ENCODE measurements at places on chromosomes 5 and 9.
A peak's percentile ranks its signal among the peaks of the same experiment; 100 is the strongest.

GRCh38 chr9:128887914-128888350 is 6.0 kb downstream of the LRRC8A start:
- DNase-seq: no peak

DNA sequence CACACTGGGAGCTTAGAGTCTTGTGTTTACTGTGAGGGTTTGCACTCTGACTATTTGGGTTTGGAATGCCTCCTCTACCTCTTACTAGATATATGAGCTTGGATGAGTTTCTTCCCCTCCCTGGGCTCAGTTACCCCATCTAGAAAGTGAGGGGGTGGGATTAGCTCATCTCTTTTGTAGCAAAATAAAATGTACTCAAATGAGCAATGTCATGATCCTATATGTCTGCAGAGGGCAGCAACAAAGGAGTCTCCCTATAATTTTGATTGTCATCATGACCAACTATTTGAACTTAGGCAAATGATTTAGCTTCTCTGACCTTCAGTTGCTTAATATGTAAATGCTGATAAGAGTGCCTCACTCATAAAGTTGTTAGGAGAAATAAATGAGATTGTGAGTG is 109.0 kb downstream of the DPYSL3 start:
- DNase-seq: no peak

DNA sequence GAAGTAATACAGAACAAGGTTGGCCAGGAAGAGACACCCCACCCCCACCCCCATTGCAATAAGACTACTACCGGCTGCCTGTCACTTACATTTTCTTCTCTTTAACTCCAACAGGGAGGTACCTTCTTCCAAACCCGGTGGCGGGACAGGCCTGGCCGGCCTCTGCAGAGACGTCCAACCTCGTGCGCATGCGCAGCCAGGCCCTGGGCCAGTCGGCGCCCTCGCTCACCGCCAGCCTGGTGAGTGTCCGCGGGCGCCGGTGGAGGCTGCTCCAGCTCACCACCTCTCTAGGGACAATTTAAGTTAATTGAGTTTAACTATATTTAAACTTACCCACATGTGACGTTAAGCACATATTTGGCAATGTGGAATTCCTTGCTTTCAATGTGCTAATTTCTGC is 192.4 kb downstream of the MAST4 start:
- DNase-seq: no peak

DNA sequence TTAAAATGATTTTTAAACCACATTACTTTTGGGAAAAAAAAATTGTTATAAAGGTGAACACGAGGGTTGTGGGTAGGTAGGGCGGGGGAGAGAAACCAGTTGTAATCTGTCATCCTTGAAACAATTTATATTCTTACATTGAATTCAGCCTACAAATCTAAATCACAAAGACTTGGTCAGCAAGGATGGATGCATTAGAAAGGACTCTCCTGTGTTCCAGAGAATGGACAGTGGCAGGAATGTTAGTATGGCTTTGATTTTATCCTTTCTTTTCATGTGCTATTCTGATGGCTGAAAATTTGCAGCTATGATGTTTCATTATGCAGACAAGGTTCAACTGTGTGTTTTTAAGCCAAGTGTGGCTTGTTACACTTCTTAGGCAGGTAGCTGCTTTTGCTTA is 234.7 kb downstream of the SLF1 start:
- DNase-seq: no peak

- DNase-seq: no peak
These were observed 32.8 kb upstream of the MED10 start for GRCh38 chr5:6411141-6411540.

DNA sequence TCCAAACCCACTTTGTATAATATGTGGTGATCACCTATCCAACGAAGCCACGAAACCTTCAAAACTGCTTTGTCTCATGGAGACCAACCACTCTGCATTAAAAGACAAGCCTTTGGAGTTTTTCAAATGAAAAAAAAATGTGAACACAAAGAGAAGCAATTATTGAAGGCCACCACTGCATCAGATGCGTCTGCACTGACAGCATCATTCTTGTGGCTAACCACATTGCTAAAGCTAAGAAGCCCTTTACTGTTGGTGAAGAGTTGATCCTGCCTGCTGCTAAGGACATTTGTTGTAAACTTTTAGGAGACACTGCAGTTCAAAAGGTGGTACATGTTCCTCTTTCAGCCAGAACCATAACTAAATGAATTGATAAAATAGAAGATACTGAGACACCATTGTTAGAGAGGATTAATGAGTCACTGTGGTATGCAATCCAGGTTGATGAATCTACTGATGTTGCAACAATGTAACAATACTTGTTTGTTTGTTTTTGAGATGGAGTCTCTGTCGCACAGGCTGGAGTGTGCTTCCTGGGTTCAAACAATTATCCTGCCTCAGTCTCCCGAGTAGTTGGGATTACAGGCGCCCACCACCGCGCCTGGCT is 45.4 kb downstream of the TAF11L14 start:
- no peak for DNase-seq

GRCh38 chr9:134776080-134776796 is 104.4 kb upstream of the FCN2 start:
- no peak for DNase-seq

DNA sequence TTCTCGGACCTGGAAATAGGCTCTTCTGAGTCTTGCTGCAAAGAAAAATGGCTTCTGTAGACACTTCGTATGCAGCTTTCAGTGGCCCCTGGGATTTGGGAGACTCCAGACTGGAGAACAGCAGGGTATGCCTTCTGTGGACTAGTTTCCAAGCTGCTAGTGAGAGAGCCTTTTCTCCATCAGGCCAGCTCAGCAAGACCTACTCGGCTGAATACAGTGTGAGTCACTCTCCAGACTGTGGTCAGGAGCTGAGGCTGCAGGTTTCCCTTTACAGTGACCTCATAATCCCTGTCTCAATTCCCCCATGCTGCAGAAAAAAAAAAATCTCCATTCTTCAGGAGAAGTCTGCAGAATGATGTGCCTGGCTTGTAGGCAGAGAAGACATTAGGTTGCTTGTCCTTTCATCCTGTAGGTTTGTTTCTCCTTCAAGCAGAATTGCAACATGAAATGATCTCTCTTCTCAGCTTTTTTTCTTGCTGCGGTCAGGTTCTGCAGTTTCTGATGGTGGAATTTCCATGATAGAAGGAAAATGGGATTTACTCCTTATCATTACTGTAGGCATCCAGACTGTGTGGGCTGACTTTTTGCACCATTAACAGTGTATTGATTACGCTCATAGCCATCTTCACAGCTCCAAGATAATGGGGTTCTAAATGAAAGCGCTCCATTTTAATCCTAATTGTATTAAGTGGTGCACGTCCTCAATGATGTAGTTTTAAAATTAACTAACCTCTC is 78.3 kb upstream of the TNFSF8 start:
- DNase-seq: peak; percentile 21

- DNase-seq: no peak
These were observed 146.9 kb upstream of the DMRT1 start for GRCh38 chr9:694403-695154.

GRCh38 chr9:82410306-82410705 is 421.7 kb downstream of the SPATA31D1 start:
- DNase-seq: no peak

GRCh38 chr9:18893491-18893890 is 139.5 kb downstream of the SAXO1 start:
- DNase-seq: no peak

DNA sequence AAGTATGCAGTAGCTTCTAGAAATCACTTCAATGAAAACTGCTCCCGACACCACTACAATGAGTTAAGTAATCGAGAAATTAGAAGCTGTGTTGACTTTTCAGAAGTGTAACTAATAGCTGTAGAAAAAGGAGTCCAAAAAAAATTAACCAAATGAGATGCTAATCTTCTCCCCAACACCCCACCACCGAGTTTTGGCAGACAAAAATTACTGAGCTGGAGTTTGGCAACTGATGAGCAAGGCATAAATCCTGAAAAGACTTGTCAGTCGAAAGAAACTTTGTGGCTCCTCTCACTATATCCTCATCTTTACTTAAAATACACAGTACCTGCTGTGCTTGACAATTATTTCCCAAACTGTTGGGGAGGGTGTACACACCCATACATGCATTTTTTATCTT is 191.9 kb downstream of the EBF1 start:
- DNase-seq: no peak

DNA sequence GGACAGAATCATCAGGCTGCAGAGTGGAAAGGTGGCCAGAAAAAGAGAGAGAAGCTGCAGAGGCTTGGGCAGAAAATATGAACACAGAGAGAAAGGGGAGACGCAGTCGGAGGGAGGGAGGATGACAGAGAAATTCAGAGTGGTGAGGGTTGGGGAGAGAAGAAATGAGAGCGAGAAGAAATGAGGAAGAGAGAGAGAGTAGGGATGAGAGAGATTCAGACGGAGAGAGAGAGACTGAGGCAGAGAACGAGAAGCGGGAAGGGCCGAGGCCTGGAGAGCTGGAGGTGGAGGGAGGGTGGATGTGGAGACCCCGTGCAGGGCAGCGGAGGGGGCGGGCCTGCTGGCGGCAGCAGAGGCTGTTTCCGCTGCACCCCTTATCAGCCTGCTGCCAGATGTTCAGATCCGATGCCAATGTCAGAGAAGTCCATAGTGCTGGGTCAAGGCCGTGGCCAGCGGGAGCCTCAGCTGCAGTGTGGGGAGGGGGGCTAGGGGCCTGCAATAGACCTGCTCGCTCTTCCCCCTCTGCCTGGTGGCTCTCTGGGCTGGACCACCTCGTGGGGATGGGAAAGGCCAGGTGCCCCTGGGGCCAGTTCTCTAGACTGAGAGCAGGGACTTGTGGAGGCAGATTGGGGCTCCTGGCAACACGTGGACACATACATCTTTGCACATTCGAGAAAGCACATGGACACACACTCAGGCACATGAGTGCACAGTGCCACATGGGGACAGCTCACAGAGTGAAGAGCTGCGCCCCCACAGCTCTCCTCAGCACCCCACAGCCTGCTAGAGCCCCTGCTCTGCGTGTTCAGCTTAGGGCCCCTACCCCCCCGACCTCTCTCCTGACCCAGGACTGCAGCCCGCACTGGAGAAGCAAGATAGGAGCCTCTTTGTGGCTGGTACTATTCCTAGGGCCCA is 4.9 kb upstream of the NR5A1 start:
- DNase-seq: no peak

- DNase-seq: no peak
These were observed 3.0 kb upstream of the ERGIC1 start for GRCh38 chr5:172830876-172831662.

DNA sequence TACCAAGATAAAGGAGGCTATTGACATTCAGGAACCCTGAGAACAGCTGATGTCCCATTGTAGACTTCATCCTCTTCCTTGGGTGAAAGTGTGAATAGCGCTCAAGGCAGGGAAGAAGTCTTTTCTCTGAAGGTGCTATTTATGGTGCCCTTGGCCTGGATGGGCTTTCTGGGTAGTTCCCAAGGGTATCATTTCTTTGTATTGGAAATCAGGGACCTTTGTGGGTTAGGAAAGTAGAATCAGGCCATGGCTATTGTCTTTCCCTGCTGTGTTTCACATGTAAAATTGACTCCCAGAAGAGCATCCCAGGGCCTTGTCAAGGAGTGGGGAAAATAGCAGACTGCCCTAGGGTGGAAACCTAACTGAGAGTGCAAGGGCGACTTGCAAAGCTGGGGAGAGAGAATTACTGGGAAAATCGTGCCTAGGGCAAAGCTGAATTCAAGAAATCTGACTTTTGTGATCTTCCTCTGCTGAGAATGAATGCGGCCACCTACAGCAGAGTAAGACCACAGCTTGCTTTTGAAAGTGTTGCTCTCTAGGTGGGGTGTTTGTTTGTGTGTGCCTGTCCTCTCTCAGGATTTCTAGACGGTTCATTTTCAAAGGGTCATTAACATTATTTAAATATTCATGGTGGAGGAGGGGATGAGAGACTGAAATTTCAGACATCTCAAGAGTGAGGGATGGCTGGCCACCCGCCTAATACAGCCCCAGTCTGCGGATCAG is 160.6 kb downstream of the C9orf152 start:
- DNase-seq: no peak

DNA sequence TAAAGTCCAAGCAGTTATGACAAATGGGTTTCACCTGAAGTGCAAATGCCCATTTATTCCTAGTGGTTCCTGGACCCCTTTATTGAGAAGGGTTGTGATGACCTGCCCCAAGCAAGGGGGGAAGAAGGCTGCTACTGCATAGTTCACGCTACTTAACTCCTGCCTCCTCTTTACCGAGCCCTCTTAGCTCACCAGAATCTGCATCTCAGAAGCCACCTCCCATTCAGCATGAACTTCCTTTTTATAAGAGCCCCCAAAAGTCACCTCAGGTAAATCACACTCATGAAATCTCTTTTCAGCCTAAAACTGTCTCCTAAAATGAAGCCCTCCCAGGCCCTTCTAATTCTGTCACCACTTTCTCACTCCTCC is 26.6 kb upstream of the C9orf72 start:
- DNase-seq: no peak

DNA sequence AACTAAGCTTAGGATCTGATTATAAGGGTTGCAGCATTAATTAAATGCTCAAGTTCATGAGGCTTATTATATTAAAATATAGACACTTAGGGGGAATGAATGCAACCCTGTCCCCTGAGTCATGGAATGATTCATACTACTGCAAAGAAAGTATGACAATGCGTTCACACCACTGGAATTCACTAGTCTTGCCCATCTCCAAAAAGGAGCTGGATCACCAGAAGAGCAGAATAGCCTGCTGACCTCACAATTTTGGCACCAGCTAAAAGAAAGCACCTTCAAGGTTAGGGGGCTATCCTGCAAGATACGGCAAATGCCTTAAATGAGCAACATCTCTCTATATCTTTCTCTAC is 32.0 kb upstream of the TMED7 start:
- DNase-seq: no peak

DNA sequence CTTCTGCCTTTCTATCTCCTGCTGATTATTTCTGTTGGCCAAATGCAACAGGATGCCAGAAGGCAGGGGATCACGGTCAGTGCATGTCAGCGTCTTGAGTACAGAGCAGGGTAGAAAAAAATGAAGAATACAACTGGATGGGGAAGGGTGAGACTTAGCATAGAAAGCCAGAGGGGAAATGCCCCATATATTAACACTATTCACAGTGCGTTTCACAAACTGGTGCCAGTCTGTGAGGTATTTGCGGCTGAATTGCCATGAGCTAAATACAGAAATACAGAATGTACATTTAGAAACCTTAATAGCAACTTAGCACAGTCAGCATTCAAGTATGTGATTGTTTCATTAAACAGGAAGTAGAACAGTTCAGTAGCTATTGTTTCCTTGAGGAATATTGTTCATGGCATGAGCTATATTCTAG is 31.0 kb upstream of the SLC1A3 start:
- DNase-seq: no peak

GRCh38 chr9:77304543-77304942 is 127.2 kb downstream of the VPS13A start:
- DNase-seq: no peak

DNA sequence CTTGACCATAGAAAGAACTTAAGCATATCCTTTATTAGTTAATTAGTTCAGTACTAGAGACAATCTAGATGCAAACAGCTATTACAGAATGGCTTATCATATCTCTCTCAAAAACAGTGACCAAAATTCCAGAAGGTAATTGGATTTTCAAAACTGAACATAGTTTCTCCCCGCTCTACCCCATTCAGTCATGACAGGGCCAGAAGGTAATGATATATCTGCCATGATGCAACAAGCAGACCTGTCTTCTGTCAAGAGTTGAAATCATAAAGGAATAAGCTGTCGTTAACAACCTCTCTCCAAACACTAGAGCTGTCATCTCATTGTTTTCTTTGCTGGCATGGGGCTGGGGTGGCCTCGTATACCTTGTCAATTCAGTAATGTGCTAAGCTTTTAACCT is 200.5 kb upstream of the POU5F2 start:
- no peak for DNase-seq
